ENCODE measurements at places on chromosomes 6 and 20.

GRCh38 chr6:114783783-114784182 is 441.0 kb upstream of the HS3ST5 start:
- DNase-seq, result no peak

GRCh38 chr20:22810626-22811569 is 224.2 kb upstream of the SSTR4 start:
- no peak for DNase-seq

GRCh38 chr6:122669868-122670267 is 59.7 kb downstream of the PKIB start:
- no peak for DNase-seq

- no peak for DNase-seq
Measured at GRCh38 chr6:167442245-167442644, 117.4 kb downstream of the TTLL2 start.

- no peak for DNase-seq
Measured at GRCh38 chr6:3850451-3851203, 1.5 kb downstream of the FAM50B start.

DNA sequence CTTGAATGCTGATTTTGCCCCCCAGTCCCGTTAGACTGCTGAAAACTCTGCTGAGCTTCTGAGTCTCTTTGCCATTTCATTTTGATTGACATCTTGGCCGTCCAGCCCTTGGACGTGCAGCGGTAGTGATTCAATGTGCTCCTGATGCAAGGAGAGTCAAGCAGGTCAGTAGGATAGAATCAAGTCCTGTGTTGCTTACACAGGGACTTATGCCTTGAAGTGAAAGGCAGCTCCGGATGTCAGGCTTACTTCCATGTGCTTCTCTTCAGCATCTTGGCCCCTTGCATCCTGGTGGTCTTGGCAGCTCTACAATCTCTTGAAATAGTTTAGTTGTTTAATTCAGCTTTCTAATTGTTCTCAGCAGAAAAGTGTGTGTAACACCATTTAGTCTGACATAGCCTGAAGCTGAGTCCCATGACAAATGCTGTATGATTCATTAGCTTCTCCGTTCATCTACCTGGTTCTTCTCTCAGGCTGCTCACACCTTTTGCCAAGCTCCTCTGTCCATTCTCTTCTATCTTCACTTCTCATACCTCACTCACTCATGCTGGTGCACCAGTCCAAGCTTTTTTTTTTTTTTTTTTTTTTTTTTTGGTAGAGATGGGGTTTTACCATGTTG is 76.0 kb downstream of the EZR start:
- no peak for DNase-seq

DNA sequence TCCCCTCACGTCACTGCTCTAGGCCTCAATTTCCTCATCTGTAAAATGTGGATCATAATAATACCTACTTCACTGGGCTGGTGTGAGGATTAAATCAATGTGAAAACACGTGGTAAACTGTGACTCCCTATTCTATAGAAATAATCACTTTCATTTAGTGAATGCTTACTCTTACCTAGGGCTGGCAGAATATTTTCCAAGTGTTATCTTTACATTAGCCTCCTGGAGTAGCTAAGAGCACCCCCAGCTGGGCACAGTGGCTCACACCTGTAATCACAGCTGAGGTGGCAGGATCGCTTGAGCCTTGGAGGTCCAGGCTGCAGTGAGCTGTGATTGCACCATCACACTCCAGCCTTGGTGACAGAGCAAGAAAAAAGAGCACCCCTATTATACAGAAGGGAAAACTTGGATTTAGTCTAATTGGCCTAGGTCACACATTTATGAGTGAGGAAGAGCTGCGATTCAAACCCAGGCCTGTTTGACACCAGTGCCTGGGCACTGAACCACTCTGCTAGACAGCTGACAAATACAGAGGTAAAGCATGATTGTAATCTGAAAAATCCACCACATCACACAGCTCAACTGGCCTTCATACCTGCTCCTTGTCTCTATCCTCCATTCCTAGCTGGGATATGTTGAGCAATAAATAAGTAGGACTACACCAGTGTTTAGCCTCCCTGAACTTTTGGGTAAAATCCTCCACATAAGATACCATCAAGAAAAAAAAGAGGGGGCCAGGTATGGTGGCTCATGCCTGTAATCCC is 1.4 kb upstream of the SNTA1 start:
- DNase-seq, result peak; percentile 11

DNA sequence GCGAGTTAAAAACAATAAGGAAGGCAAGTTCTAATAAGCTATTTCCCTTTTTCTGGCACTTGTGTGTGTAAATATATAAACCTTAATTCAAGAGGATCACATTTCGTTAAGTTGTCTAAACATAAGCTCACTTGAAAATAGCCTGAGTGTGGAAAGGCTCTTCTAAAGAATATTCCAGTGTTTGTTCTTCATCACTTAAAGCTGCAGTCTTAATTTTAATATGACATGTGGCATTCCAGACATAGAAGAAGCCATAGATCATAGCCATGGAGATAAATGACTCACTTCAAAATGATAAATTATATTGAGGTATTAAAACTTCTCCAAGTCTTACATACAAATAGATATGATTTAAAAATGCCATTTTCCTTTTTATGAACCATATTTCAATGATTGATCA is 42.1 kb downstream of the IYD start:
- DNase-seq, result peak; percentile 14

GRCh38 chr20:9130521-9130920 is 61.6 kb downstream of the PLCB4 start:
- DNase-seq, result peak; percentile 38

DNA sequence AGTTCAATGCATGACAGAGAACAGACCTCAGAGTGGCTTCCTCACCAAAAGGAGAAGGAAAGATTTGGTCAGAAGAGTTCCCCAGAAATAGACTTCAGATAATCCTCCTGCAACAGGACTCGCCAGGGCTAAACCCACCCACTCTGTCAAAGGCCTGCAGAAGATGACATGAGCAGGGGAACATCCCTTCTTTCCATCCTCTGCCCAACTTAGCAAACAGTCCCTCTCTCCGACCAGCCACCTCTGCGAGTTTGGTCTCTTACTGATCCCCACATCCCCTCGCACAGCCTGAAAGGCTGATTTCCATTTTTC is 7.5 kb downstream of the NFATC2 start:
- DNase-seq, result no peak

DNA sequence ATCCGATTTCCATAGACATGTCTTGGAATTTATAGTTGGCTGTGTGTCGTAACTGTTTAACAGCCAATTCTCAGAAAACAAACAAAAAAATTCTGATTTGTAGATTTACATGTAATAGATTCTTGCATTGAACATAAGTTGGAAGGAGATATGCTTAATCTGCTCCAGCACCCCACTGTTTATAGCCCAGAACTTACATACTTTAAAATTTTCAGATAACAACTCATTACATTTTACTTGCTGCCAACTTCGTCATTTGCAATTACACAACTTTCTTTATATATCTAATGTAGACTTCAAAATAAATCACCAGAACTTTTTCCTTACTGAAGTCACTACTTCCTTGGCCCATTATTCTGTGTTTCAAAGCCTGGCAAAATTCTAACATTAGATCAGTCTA is 472.3 kb upstream of the EYS start:
- no peak for DNase-seq

DNA sequence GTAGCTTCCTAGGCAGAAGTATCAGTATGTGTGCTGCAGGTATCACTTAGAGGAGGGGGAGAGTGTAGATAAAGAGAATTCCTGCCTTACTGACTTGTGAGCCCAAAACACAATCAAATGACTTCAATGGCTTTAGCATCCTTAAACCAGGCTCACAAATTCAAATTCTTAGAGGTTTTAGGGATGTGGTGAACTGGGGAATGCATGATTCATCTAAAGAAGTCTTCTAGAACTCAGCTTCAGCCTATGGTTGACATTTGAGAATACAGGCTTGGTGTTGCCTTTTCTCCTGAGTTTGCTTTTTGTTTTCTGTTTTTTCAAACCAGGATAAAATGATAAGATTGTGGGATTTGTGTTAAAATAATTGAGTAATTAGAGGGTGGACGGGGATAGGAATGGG is 14.4 kb downstream of the SNRPC start:
- DNase-seq, result peak; percentile 86

DNA sequence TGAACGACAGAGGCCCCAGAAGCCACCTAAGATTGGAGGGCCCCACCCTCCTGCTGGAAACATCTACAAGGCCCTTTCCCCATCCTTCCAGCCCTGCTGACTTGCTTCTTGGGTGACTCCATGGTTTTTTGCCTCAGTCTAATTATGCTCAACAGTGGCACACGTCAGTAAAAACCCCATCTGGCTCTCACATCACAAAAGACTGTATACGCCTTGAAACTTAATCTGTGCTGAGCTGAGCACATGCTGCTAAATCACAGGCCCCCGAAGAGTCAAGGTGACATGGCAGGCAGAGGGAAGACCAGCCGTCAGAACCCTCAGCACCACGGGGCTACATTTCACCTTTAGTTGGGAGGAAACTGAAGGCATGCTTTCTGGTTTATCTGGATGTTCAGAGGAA is 323.1 kb downstream of the CDH26 start:
- no peak for DNase-seq

DNA sequence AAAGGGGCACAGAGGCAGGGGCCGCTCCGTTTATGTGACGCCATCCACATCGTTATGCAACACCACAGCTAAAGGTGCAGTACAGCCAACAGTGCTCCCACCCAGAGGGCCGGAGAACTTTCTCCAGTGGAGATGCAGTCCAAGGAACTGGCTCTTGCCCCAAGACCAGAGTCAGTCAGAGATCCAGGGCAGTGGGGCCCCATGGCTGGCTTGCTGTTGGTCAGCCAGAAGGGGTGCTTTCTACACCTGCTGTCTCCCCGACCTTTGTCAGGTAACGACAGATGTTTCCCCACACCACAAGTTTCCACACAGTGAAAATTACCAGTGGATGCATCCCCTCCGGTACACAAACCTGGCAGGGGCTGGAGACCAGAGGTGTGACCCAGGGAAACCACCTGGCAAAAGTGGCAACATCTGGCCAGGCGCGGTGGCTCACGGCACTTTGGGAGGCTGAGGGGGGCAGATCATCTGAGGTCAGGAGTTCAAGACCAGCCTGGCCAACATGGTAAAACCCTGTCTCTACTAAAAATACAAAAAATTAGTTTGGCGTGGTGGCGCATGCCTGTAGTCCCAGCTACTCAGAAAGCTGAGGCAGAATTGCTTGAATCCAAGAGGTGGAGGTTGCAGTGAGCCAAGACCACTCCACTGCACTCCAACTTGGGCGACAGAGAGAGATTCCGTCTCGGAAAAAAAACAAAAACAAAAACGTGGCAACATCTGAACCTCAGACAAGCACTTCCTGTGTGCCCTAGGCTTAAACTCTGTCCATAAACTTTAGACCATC is 34.9 kb downstream of the UBE2V1 start:
- DNase-seq, result no peak

- no peak for DNase-seq
Measured at GRCh38 chr6:31711233-31711632, 3.9 kb upstream of the LY6G6D start.

GRCh38 chr6:130975325-130975724 is 87.7 kb downstream of the EPB41L2 start:
- peak; percentile 40 for DNase-seq

DNA sequence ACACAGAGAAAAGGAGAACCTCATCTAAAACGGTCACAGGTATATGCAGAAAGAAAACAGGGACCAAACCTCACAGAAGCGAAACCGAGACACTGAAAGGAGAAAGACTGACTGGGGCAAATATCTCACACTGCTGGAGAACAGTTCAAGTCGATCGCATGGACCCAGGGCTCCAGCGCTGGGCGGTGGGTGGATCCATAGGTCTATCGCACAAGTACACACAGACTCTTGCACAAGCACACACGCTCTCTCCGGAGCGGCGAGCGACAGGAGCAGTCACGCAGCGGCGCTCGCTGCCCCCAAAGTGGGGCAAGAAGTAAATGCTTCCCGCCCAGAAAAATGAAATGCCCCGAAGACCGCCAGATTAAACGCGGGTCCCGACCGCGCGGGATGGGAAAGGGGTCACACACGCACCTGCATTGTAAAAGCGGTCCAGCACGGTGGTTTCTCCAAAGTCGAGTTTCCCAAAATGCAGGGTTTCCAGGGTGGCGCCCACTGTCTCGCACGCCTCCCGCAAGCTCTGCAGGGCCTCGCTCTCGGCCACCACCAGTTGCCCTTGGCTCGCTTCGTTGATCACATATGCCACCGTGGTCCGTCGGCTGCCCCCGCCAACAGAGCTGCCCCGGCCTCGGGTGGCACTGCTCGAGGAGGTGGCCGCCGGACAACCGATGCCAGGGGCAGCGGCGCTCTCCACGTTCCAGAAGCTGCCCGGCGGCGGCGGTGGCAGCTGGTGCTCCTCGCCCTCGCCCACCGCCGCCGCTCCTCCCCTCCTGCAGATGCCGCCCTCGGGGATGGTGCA is 782 bp downstream of the MAP3K5 start:
- peak; percentile 57 for DNase-seq

DNA sequence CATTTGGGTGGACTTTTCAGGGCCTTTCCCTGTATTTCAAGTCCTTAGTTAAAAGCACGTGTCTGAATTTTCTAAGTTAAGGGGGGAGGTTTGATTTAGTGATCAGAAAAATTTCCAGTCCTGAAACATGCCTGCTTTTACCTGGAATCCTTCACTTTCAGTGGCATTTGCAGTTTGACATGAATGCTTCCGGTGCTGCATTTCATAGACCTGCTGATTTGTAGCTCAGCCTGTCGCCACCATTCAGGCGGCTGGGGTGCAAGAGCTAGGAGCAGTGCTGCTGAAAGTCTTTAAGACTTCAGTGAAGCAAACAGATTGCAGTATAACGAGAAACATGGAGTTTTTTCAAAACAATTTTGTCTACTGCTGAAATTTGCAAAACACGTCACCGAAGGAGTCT is 14.0 kb downstream of the RPS6KA2 start:
- DNase-seq, result no peak

- no peak for DNase-seq
Measured at GRCh38 chr20:3251806-3252205, 12.8 kb upstream of the SLC4A11 start.

GRCh38 chr6:143842461-143842901 is 657 bp upstream of the LTV1 start:
- no peak for DNase-seq

DNA sequence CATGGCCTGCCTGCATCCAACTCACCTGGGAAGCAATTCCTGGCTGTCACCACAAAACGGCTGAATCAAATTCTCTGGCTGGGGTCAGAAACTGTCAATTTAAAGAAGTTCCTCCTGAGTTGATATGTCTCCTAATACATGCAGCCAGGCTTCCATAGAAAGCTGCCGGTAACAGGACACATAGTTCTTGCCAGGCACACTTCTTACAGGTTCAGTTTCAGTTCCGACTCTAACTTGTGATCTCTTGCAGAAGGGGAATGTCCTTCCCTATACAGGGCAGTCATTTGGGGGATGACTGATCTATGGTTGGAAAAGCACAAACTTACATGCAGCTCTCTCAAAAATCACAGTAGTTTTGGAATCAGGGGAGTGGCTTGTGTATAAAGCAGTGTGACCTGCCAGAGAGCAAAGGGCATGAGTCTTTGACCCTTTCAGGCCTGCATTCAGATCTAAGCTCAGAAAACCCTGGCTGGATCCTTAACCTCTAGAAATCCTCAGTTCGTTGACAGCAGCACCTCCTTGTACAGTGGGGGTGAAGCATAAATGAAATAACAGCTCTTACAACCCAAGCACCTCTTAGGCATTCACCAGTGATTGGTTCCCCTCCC is 195.6 kb downstream of the SCP2D1 start:
- DNase-seq, result no peak

GRCh38 chr6:108492131-108492766 is 68.5 kb upstream of the FOXO3 start:
- peak; percentile 57 for DNase-seq

- DNase-seq, result peak; percentile 51
Measured at GRCh38 chr6:111899531-111899930, 26.3 kb upstream of the FYN start.

- peak; percentile 40 for DNase-seq
Measured at GRCh38 chr6:37516076-37516919, 16.6 kb upstream of the CCDC167 start.
